ENCODE measurements at places on chromosomes 13 and 19.

DNA sequence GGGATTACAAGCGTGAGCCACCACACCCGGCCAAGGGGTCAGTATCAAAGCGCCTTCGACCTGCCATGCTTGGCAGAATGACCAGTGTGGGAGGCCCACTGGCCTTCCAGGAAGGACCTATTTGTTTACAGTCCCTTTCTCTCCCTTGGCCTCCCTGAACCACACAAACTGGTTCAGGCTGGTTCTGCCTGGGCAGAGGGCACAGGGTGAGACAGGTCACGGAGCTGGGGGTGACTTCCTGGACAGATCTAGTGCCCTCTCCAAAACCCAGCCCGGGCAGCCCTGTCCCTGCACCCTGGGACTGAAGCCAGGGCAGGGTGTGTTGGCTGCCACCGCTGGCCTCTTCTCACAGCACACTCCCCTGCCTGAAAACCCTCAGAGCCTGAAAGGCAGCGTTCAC is 11.3 kb downstream of the PLEKHF1 start:
- DNase-seq, result no peak

DNA sequence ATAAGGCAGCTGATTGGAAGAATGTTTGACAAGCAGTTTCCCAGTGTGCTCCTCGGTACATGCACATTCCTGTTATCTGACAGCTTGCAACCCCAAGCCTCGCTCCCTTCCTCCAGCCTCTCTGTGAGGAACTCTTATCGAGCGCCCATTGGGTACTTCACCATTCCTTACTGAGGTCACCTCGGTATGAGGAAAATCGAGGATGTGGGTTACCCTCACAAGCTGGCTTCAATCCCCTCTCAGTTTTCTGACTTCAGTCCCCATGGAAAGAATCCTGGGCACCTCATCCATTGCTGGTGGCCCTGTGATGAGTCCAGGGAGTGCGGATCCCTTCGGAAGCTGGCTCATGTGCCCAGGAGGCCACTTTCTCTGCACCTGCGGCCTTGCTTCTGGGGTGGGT is 17.3 kb downstream of the TEX29 start:
- DNase-seq, result no peak

DNA sequence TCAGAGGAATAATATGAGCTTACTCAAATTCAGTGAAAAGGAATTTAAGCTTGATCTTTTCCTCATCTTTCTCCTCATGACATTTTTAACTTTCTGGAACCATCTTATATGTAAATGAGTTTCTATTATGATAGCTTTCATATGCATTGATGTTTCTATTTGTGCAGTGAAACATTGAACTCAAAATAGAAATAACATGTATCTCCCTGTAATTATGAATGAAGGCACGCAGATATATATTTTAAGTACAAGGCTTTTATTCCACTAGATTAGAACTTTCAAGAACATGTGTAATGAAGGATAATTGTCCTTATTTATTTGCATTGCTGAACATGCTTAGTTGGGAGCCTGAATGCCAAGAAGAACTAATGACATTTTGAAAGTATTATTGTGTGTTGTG is 1391.7 kb upstream of the MIR17HG start:
- no peak for DNase-seq

GRCh38 chr13:75485286-75486062 is 3.5 kb upstream of the TBC1D4 start:
- no peak for DNase-seq

DNA sequence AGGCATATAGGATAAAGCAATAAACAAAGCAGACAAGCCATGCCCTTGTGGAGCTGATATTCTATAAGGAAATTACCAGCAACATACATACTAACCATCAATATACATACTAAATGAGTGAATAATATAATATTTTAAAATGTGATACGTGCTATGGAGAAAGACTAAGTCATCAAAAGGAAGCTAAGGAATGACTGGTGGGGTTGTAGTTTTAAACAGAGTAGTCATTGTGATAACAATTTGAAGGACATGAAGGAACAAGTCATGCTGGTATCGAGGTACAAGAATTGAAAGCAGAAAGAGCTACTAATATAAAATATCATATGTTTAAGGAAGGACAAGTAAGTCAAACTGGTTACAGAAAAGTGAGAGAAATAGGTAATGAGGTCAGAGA is 894.9 kb upstream of the PCDH9 start:
- no peak for DNase-seq

- no peak for DNase-seq
These were observed 45.8 kb downstream of the MTUS2 start for GRCh38 chr13:28865951-28866350.

GRCh38 chr13:111344471-111345191 is 24.2 kb downstream of the TEX29 start:
- DNase-seq, result no peak
